ENCODE measurements at places on chromosomes 3 and 15.
A peak's percentile ranks its signal among the peaks of the same experiment; 100 is the strongest.

GRCh38 chr3:158918008-158918407 lies 116.2 kb downstream of the MFSD1 start:
- peak; percentile 2 for DNase-seq

DNA sequence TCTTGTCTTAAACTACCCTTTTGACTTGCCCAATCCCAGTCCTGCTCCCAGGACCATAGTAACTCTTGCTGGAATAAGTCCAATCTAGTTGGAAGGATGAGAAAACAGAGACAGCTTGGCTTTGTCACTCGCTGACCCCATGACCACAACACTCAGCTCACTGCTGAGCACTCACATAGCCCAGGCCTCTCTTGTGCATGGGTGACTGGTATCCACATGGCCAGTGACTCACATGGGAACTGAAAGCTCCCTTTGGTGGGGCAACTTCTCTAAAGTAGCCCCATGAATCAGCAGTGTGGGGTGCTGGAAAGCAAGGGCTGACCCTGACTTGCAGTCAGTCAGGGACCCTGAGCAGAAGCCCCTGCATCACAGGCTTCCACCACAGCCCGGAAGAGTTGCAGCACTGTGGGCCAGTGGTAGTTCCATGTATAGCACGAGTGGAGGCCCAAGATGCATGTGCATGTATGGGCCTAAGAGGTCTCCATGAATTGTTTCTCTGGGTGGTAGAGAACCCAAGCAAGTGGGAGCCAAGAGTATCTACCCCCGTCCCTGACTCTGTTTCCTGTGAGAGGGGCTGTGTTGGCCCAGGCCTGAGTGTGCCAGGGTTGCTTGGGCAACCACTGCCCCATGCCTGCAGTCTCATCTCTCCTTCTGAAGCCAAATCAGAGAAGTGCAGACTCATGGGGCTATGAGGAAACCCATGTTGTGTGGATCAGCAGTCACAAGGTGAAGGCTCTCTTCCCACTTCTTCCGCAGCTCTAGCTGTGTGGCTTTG lies 62.1 kb upstream of the XCR1 start:
- no peak for DNase-seq

GRCh38 chr3:159548675-159549335 lies 439.8 kb upstream of the IL12A start:
- no peak for DNase-seq

DNA sequence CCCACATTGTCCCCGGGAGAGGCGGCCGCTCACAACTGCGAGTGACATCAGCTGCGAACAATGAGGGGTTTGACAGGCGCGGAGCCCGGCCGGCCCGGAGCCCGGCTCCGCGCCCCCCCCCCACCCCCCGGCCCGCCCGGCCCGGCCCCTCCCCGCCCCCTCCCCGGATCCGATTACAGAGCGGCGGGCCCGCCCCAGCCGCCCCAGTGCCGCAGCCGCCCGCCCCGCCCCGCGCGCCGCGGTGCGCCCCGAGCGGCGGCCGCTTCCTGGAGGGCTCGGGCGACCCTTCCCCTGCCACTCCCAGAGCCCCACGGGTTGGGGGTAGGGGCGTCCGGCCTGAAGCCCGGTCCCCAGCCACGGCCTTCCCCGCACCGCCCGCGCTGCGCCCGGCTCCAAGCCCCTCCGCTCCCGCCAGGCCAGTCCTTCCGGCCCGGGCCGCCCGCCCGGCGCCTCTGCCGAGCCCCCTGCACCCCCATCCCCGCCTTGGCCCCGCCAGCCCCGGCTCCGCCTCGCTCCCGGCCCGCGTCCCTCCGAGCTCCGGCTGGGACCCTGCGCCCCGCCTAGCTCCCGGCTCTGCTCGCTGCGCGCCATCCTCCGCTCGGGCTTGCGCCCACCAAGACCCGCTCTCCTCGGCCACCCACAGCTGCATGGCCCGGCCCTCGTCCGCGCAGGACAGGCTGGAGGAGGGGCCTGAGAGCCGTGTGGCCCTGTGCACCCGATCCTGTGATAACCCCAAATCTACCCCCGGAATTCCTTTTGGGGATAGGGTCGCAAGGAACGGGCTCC lies at the start of gene PCBP4:
Gene PCBP4 (minus strand): TSS at position 71 of the 786 bp plus-strand sequence. CDS start 6,214 bp downstream, outside the sequence.
- no peak for DNase-seq

- DNase-seq, result peak; percentile 94
These were observed 4.4 kb upstream of the IQSEC1 start for GRCh38 chr3:13077431-13078162.

DNA sequence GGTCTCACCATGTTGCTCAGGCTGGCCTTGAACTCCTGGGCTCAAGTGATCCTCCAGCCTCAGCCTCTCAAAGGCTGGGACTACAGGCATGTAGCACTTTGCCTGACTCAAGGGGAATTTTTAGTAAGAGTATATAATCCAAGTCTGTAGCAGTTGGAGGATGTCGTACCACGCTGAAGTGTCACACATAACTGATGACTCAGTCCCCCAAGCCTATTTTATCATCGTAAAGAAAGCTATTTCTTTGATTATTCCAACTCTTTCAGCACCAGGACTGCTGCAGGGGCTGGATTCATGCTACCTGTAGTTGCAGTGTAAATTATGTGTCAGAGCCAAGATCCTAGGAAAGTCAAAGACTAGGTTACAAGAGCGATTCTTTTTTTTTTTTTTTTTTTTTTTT lies 1.4 kb upstream of the PRKCI start:
- no peak for DNase-seq

GRCh38 chr3:66836363-66837152 lies 161.5 kb upstream of the KBTBD8 start:
- DNase-seq, result no peak

Measured in NCI-H1092 treated with DMSO at 0.1 percent for 48 hours (cell line).